ENCODE measurements at places on chromosomes 3 and 15.

DNA sequence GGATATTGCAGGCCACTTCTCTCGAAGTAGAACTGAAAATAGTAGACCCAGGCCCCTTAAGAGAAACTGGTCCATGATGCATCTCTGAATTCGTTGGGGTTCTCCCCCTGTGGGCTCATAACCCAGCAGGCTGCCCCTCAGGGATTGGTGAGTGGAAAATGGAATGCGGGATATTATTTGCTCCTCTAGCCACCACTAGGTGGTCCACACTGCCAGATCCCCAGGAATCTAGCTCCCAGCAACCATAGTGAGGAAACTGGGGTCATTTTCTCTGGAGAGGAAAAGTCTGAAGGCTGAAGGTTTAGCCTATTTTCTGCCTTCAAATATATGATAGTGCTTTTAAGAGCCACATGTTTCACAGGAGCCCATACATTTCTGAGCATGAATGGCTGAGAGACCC lies 6.7 kb downstream of the CX3CR1 start:
- H3K4me1 ChIP-seq: peaks cover 18% of the 10 kb centered on the region
- H3K27ac ChIP-seq: no peak overlapping the region
- no peaks in the 10 kb centered on the region for H3K27me3 ChIP-seq
- H3K36me3 ChIP-seq: no peaks in the 10 kb centered on the region
- no peak for DNase-seq

DNA sequence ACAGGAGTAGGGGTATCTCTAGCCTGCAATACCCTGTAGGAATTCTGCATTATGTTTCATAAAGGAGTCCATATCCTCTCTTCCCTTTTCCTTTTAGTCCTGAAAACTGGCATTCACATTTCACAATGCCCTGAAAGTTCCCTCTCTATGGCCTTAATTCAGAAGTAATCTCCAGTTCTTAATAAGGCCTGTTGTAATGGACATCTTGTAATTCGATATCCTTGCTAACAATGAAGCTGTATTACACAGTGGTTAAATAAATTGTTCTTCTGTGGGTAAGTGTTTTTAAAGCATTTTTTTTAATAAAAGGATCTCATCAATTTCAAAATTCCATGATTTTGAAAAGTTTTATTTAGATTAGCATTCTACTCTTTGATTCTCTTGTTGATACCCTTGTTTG lies 34.3 kb upstream of the NEO1 start:
- H3K27ac ChIP-seq: no peak overlapping the region
- H3K36me3 ChIP-seq: no peaks in the 10 kb centered on the region
- no peaks in the 10 kb centered on the region for H3K27me3 ChIP-seq

GRCh38 chr3:58519668-58520402 lies 17.2 kb downstream of the ACOX2 start:
- no peak for DNase-seq
- H3K4me1 ChIP-seq: no peaks in the 10 kb centered on the region

- H3K27ac ChIP-seq: no peak overlapping the region
- H3K27me3 ChIP-seq: no peaks in the 10 kb centered on the region
- H3K4me3 ChIP-seq: no peak overlapping the region
- no peak for DNase-seq
- no peaks in the 10 kb centered on the region for H3K4me1 ChIP-seq
Measured at GRCh38 chr3:43192028-43192427, 86.1 kb upstream of the POMGNT2 start.

DNA sequence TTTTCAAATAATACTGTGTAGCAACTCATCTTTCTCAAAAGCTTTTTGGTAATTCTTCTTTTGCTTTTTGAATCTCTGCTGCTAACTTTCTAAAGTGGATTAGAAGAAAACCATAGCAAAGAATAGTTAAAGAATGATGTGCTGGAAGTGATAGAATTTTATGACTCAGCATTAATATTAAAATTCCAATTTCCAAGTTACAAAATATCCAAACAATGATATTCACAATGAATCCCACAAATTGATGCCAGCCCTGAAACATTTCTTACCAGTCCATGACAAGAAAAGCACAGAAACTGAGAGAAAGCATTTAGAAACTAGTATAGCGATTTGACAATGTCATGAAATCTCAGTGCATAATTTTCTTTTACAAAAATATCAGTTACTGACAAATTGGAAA lies 482.2 kb downstream of the RBMS3 start:
- no peak overlapping the region for H3K27ac ChIP-seq
- no peak for DNase-seq
- H3K4me3 ChIP-seq: no peak overlapping the region
- H3K4me1 ChIP-seq: no peaks in the 10 kb centered on the region

DNA sequence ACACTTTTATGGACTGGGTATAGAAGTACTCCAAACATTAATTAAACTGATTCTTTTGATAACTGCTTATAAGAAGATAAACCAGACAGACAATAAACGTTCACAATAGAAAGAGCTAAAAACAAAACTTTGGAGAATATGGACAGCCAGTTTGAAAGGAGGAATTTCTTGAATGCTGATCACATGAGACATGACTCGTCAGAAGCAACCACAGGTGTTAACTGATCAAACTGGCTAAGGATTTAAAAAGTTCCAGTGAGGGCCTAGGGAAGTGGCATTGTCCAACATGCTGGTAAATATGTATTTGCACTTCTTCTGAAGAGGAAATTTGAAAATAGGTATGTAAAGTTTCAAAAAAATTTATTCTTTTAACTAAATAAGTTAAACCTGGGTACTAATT lies 29.4 kb upstream of the AP3B2 start:
- DNase-seq: no peak
- H3K4me3 ChIP-seq: no peak overlapping the region
- no peak overlapping the region for H3K27ac ChIP-seq
- H3K36me3 ChIP-seq: no peaks in the 10 kb centered on the region
- H3K27me3 ChIP-seq: no peaks in the 10 kb centered on the region
- H3K4me1 ChIP-seq: no peaks in the 10 kb centered on the region

DNA sequence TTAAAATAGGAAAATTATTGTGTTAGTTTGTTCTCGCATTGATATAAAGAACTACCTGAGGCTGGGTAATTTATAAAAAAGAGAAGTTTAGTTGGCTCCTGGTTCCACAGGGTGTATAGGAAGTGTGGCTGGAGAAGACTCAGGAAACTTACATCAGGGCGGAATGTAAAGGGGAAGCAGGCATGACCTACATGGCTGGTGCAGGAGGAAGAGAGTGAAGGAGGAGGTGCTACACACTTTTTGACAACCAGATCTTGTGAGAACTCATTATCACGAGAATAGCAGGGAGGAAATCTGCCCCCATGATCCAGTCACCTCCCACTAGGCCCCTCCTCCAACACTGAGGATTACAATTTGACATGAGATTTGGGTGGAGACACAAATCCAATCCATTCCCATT lies 490.7 kb downstream of the RBMS3 start:
- H3K4me3 ChIP-seq: no peak overlapping the region
- H3K36me3 ChIP-seq: no peaks in the 10 kb centered on the region
- no peaks in the 10 kb centered on the region for H3K4me1 ChIP-seq
- no peaks in the 10 kb centered on the region for H3K27me3 ChIP-seq
- DNase-seq: no peak

DNA sequence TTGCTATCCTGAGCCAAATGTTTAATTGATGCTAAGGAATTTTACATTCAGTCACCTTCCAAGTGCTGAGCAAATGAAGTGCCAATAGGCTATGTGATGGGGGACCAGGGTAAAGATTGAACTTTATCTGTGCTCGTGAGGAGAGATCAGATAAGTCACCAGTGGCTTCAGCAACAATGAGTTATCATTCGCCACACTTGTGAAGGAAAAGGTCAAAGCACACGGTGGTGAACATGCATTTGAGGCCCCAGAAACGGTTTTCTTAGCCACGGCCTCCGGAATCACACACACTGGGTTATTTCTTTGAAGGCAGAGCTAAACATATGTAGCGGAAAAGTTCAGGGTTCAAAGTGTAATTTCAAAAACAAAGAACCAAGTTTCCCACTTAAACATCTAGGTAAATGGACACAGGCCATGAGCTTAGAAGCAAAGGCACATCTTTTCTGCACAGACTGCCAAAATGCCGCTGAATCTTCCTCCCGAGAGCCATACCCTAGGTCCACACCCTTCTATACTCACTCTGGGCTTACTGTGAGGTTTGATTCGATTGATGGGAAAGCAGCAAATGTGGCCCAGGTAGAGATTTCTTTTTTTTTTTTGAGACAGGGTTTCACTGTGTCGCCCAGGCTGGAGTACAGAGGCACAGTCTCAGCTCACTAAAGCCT lies 268.5 kb downstream of the SHQ1 start:
- no peak overlapping the region for H3K4me3 ChIP-seq
- no peaks in the 10 kb centered on the region for H3K4me1 ChIP-seq
- H3K27ac ChIP-seq: no peak overlapping the region
- no peaks in the 10 kb centered on the region for H3K36me3 ChIP-seq

DNA sequence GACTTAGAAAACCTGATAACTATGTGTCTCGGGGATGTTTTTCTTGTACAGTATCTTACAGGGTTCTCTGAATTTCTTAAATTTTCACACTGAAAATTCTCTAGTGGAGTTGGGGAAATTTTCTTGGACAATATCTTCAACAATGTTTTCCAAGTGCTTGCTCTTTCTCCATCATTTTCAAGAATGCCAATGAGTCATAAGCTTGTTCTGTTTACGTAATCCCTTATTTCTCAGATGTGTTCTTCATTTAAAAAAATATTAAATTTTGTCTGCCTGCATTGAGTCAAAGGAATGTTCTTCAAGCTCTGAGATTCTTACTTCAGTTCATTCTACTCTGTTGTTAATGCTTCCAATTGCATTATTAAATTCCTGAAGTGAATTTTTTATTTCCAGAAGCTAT lies 21.9 kb upstream of the PLSCR2 start:
- H3K27ac ChIP-seq: no peak overlapping the region
- H3K27me3 ChIP-seq: no peaks in the 10 kb centered on the region
- H3K36me3 ChIP-seq: no peaks in the 10 kb centered on the region
- H3K4me1 ChIP-seq: no peaks in the 10 kb centered on the region
- H3K4me3 ChIP-seq: no peak overlapping the region
- DNase-seq: no peak

DNA sequence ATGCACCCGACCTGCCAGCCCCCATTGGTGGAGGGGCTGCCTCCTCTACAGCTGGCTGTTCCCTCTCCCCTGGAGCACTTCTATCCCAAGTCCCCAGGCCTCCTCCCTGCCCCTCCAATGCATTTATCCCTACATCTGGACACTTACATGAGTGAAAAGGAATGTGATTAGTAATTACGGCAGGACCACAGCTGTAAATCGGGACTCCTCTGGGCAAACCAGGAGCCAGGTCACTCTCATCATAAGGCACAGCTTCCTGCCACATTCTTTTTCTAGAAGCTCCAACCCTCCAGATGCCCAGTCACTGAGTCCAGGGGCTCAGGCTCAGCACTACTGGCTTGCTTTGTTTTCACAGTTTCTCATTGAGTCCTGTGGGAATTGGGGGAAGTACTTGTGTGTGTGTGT lies 54.3 kb downstream of the IL20RB start:
- no peak for DNase-seq
- no peaks in the 10 kb centered on the region for H3K4me1 ChIP-seq
- no peaks in the 10 kb centered on the region for H3K27me3 ChIP-seq
- no peak overlapping the region for H3K4me3 ChIP-seq
- no peaks in the 10 kb centered on the region for H3K36me3 ChIP-seq
- H3K27ac ChIP-seq: no peak overlapping the region

GRCh38 chr15:51971032-51971374 lies 575 bp downstream of the LEO1 start:
- H3K4me1 ChIP-seq: no peaks in the 10 kb centered on the region
- peak overlapping the region; percentile 98 for H3K4me3 ChIP-seq
- DNase-seq: peak; percentile 12
- H3K27me3 ChIP-seq: no peaks in the 10 kb centered on the region
- no peaks in the 10 kb centered on the region for H3K36me3 ChIP-seq

DNA sequence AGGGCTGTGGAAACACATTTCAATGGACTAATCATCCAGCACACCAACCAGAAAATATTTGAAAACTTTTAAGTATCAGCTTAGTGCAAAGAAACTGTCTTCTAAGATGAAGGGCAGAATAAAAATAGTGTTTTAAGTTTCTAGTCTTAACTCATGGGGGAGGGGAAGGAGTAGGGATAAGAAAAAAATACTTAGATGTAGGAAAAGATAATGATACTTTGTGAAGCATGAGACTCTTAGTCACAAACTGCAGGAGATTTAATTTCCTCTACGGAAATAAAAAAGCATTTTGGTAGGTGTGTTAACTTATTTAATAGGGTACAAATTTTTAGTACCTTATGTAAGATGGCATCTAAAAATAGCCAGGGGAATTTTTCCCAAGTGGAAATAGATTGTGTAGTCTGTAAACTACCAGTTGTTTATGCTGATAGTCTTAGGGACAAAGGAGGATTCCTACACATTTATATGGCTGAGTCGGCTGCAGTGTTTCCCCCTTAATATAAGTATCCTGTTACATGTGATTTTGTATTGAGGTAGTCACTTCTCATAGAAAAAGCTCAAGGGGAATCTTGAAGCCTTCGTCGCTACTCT lies 78.2 kb upstream of the GBE1 start:
- DNase-seq: no peak
- no peaks in the 10 kb centered on the region for H3K4me1 ChIP-seq
- H3K4me3 ChIP-seq: no peak overlapping the region
- H3K27ac ChIP-seq: no peak overlapping the region

GRCh38 chr3:59605318-59605717 lies 555.5 kb upstream of the CFAP20DC start:
- no peaks in the 10 kb centered on the region for H3K27me3 ChIP-seq
- no peaks in the 10 kb centered on the region for H3K36me3 ChIP-seq
- H3K4me3 ChIP-seq: no peak overlapping the region
- H3K27ac ChIP-seq: no peak overlapping the region

DNA sequence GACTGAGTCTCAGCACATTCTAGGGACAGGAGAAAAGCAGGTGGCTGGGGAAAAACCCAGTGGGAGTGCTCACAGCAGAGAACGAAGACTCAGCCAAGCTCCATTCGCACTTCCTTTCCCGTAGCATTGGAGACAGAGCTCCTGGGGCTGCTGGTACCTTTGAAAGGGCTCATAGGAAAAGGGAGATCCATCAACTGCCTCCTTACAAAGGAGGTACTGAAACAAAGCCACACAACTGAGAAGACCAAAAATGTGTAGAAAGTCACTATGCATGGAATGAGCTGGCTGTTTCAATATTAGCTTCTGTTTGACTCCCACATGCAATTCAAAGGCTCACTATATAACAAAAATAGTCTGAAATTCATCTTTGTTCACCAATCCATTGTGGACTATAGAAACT lies 16.9 kb downstream of the STIMATE start:
- H3K36me3 ChIP-seq: no peaks in the 10 kb centered on the region
- no peak overlapping the region for H3K27ac ChIP-seq
- H3K4me1 ChIP-seq: no peaks in the 10 kb centered on the region
- H3K4me3 ChIP-seq: no peak overlapping the region
- DNase-seq: no peak

- no peaks in the 10 kb centered on the region for H3K4me1 ChIP-seq
- H3K36me3 ChIP-seq: no peaks in the 10 kb centered on the region
- DNase-seq: no peak
Measured at GRCh38 chr3:20914310-20914709, 728.3 kb upstream of the SGO1 start.
